ENCODE measurements at places on chromosomes 7 and 10. TPM values are rescaled to one million over a fixed set of nuclear protein-coding genes. Genes with fewer than 3 reads are reported as not detected.

DNA sequence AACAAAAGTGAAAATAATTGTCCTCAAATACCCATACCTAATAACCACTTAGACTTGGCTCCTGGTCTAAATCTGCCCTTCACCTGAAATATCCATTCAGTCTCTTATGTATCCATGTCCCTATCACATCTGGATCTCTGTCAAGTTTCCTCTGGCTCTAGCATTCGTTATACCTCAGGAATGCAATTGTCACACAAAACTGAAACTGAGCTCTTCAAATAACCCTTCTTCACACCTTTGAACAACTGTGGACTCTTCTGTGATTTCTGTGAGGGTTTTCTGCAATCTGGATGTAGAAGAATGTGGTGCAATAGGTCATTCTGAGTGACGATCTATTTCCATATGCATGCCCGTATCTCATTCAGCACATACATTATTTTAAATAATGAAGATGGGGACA, 53.5 kb upstream of the FGL2 start:
- no peak for DNase-seq

DNA sequence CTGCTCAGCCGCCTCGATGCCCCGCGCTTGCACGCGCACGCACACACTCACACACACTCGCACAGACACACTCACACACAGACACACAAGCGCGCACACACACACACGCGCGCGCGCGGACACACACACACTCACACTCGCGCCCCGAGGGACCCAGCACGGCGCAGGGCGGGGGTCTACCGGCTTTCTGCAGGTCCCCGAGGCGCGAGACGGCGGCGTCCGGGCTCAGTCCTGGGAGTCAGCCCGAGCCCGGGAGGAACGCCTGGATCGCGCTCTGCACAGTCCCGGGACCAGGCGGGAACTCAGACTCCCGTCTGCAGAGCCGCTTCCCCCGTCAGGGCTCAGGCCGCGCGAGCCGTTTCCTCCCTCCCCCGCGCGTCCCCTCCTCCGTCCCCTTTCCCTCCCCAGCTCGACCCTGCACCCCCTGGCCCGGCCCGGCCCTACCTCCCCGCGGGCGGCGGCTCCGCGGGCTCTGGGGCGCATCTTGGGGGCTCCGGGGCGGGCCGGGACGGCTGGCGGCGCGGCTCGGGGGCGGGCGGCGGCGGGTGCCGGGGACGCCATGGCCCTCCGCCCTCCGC, 464 bp downstream of the DENND2A start:
- DNase-seq, result peak; percentile 35

DNA sequence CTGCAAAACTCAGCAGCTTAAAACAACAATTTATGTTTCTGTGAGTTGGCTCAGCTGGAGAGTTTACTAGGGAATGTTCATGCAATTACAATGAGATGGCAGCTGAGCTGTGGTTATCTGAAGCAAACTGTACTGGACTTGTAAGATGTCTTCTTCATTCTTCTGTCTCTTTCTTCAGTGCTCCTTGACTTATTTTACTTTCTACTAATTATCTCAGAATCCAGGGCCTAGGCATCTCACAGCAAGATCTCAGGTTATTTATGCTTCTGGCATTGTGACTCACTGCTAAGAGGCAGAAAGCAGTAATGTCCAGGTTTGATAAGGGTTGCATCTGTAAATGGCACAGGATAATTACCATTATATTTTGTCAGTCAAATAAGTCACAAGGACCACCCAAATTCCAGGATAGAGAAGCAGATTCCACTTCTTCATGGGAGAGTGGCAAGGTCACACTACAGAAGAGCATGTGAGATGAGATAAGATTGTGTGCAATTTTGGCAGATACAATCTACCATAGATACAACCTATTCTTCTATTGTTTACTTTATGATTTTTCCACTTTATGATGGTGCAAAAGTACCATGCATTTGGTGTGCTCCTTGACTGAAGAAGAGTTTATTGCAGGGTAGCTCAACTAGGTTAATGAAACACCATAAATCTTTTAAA, 16.8 kb downstream of the VIM start:
- DNase-seq, result no peak

GRCh38 chr7:92714280-92714679, 122.1 kb downstream of the CDK6 start:
- no peak for DNase-seq

GRCh38 chr7:87574630-87575029, 26.1 kb downstream of the ABCB1 start:
- DNase-seq, result no peak

- no peak for DNase-seq
Observed at GRCh38 chr7:11021468-11021867, 47.8 kb downstream of the PHF14 start.

DNA sequence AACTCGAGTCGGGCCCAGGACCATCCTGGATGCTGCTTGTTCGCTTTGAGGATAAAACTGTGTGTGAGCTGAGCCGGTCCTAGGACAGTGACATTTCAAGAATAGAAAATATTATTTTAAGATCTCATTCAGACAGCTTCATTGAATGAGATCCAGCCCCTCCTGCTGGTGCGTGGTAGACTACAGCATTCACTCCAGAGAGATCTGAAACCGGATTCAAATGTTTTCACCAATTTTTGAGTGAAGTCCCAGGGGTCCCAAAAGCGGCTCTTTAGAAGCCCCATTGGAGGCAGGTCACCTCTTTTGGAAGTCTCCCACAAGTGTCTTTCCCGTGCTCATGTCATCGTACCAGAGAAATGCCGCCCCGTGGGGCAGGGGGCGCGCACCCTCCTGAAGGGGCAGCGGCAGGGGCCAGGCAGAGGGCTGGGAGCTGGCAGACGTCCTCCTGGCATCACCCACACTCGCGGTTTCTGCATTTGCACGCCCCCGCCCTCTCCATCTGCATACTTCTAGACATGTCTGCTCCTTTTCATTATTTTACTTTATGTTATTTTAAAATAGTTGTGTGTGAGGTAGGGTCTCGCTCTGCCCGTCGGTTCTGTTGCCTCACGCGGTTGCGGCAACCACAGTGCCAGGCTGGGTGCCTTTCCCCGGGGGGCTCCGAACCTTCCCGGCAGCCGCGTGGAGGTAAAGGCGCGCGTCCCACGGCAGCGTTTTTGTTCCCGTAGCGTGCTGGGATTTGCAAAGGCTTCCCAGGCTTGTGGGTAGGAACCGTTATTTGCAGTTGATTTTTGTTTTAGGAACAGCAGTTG, 52.3 kb upstream of the DPYSL4 start:
- DNase-seq, result no peak

DNA sequence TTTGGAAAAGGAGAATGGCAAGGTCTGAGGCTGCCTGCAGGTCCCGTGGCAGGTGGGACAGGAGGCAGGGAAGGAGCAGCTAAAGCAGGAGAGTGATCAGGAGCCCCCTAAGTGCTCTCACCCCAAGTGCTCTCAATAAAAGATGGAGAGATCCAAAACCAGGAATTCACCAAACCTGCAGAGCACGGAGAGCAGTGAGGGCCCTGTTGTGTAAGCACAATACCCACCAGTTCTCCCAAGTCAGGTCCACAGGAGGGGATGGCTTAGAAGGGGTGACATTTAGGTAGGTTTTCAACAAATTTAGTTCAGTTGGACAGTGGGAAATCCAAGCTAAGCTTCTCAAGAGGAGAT, 40.8 kb downstream of the GNA12 start:
- no peak for DNase-seq

- DNase-seq, result no peak
Observed at GRCh38 chr10:109089779-109090178, 833.5 kb downstream of the XPNPEP1 start.

- peak; percentile 66 for DNase-seq
Observed at GRCh38 chr10:14478604-14479003, 147.9 kb upstream of the FRMD4A start.

DNA sequence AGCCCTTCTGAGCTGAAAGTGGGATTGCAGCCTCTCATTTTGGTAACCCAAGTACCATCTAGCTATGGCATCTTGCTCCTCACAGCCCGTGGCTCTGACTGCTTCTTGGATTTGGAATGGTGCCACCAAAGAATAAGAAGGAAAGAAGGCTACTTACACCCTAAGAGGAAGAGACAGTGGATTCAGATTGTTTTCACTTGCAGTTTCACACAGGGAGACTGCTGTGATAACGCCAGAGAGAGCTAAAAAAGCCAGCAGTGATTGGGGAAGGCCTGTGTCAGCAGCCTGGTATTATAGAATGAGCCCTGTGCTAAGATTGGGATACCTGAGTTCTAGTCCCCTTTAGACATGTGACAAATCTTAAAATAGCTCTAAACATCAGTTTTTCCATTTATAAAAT, 3.6 kb upstream of the LRRC4 start:
- DNase-seq, result no peak

DNA sequence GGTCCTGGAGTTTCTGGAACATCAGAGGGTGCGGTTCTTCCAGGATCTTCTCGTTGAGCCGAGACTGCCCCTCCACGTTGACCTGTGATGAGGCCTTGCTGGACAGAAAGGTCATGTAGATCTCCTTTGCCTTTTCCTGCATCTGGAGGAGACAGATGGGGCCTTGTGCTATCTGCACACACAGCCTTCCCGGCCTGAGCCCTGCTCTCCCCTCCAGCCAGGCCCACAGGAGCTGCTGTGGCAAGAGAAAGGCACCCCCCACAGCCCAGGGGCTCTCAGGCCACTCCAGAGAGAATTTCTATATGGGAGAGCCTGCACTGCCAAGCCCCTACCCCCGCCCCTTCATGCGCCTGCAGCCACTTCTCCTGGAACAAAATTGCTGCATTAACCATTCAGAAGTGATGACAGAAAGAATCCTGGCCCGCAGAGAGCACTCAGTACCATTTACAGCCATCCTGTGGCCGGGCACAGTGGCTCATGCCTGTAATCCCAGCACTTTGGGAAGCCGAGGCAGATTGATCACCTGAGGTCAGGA, 26.9 kb downstream of the RGS10 start:
- no peak for DNase-seq

GRCh38 chr10:35442028-35442427, 105.7 kb downstream of the CCNY start:
- no peak for DNase-seq

- peak; percentile 40 for DNase-seq
Observed at GRCh38 chr7:157397731-157398691, 61.2 kb downstream of the DNAJB6 start.

DNA sequence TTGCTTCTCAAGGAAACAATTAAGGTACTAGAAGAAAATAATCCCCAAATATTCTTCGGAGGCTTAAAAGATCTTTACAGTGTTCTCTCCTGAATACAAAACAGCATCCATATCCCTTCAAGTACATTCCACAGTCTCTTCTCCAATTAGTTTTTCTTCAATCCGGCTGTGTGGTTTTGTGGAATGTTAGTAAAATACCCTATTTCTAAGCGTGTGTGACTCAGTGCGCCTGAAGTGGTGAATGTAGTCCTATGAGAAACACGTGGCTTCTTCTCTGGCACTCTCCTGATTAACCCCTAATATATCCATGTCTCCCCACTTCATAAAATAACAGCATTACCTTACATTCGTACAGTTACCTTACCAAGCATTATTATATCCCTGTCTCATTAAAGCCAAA, 570.2 kb downstream of the ARL4A start:
- no peak for DNase-seq

DNA sequence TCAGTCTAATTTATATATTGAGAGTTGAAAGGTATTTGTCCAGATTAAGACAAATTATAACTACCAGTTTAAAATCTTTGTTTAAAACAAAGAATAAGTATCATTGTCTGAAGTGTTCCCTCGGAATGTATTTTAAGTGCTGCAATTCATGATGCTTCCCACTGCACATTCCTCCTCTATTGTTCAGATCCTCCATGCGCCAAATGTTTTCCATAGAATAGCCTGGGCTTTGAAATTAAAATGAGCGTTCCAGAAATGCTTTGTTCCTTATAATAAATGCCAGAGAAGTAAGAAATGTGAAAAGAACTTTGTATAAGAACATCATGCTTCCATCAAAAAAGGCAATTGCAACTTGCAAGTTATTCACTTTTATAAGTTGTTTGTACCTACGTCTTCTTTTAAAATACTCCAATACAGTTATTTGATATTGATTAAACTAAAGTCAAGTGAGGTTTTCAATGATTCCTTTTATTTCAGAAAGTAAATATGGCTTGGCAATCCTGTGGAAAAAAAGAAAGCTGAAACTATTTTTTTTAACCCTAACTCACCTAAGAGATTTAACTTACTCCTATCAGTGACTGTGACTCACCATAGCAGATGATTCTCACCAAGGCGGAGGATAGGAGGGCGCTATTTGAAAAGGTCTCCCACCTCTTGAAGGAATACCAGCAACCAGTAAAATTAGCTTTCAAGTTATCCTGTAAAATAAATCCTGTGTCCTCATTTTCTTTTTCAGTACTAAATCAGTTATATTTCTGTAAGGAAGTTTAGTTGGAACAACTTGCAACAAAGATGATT, 85.8 kb downstream of the CTNNA3 start:
- no peak for DNase-seq

GRCh38 chr7:27162561-27163287, 2.6 kb downstream of the HOXA9 start:
- DNase-seq, result no peak

- no peak for DNase-seq
Observed at GRCh38 chr7:107643407-107643806, 17.2 kb upstream of the SLC26A4 start.

- DNase-seq, result peak; percentile 96
Observed at GRCh38 chr7:95608359-95609173, 12.2 kb upstream of the PDK4 start.

GRCh38 chr7:20064974-20065862, 152.0 kb downstream of the MACC1 start:
- no peak for DNase-seq

- no peak for DNase-seq
Observed at GRCh38 chr10:45353186-45353585, 20.8 kb upstream of the ALOX5 start.

- no peak for DNase-seq
Observed at GRCh38 chr10:62467527-62467926, 93.4 kb downstream of the ZNF365 start.

DNA sequence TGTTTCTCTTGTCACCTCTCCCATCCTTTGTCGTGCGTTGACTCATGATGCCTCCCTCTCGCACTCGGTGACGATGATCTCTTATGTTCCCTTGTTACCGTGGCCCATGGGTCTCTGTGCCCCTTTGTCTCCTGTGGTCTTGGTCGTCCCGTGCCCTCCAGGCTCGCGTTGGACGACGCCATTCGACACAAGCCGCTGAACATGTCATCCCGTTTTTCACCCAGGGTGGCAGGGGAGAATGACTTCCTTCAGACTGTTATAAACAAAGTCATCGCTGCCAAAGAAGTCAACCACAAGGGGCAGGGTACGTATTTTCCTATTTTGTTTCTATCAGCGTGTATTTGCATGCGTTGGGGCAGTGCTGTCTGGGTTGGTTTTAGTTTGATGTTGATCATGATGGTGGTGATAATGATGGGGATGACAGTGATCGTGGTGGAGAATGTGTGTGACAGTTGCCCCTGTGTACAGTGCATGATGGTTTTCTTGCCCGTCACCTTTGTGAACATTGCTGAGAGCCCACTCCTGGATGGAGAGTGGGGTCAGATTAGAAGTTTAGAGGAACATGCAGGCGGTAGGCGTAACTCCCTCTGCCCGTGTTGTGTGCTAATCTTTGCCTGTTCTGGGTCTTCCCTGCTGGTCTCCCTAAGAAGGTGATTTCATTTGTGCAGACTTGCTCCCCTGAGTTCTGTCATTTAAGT, 107.0 kb downstream of the DOCK1 start:
- no peak for DNase-seq

- DNase-seq, result no peak
Observed at GRCh38 chr7:31890766-31891165, 179.4 kb downstream of the PDE1C start.

MKX gene
- 5.2 TPM for total RNA-seq

OR2A5 gene
- not detected for total RNA-seq

H2BK1 gene
- total RNA-seq, result not detected

MUC12 gene
- 0.72 TPM for total RNA-seq

SLC39A12 gene
- total RNA-seq, result not detected
